Lung (tissue), 17 donors: ENCODE measurements at places on chromosomes 2 and 18. TPM values are rescaled to one million over a fixed set of nuclear protein-coding genes. Genes with fewer than 3 reads are reported as not detected.

DNA sequence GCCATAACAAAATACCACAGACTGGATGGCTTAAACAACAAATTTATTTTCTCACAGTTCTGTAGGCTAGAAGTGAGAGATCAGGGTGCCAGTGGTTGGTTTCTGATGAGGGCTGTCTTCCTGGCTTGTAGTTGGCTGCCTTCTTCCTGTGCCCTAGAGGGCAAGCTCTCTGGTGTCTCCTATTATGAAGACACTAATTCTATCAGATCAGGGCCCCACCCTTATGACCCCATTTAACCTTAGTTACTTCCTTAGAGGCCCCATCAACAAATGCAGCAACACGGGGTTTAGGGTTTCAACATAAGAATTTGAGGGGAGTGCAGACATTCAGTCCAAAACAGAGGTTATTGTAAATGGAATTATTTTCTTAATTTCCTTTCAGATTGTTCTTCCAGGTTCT is 22.9 kb downstream of the CYP27A1 start:
- no peak overlapping the region for H3K27ac ChIP-seq
- no peaks in the 10 kb centered on the region for H3K27me3 ChIP-seq
- DNase-seq = no peak

GRCh38 chr2:67015681-67016080 is 381.5 kb upstream of the ETAA1 start:
- H3K4me1 ChIP-seq = no peaks in the 10 kb centered on the region
- H3K36me3 ChIP-seq = no peaks in the 10 kb centered on the region
- H3K4me3 ChIP-seq = no peak overlapping the region
- H3K27ac ChIP-seq = no peak overlapping the region
- H3K27me3 ChIP-seq = no peaks in the 10 kb centered on the region
- no peak for DNase-seq

GRCh38 chr2:151053661-151053990 is 208.0 kb downstream of the RBM43 start:
- H3K36me3 ChIP-seq = no peaks in the 10 kb centered on the region
- H3K4me1 ChIP-seq = no peaks in the 10 kb centered on the region
- H3K27me3 ChIP-seq = no peaks in the 10 kb centered on the region
- no peak overlapping the region for H3K27ac ChIP-seq
- no peak for DNase-seq
- no peak overlapping the region for H3K4me3 ChIP-seq

- no peak for DNase-seq
- H3K36me3 ChIP-seq = peaks cover 1% of the 10 kb centered on the region
- no peaks in the 10 kb centered on the region for H3K4me1 ChIP-seq
- H3K27ac ChIP-seq = no peak overlapping the region
- no peak overlapping the region for H3K4me3 ChIP-seq
- no peaks in the 10 kb centered on the region for H3K27me3 ChIP-seq
Measured at GRCh38 chr2:64992990-64993389, 3.8 kb downstream of the SLC1A4 start.

DNA sequence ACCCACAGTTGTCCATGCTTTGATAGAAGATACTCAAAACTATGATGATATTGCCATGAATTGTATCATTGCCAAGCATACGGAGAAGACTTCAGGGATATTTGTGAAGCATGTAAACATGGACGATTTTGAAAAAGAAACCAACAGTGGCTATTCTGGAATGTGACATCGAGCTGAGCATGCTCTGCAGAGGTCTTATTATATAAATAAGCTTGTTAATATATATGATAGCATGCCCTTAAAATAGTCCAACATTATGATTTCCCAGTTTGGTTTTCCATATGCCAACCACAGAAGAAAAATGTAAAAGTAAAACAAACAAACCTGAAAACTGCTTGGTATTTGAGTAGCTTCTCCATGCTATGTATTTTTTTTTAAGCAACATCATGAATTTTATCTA is 159.1 kb downstream of the LNPK start:
- H3K27me3 ChIP-seq = no peaks in the 10 kb centered on the region
- H3K4me1 ChIP-seq = peaks cover 13% of the 10 kb centered on the region
- no peak overlapping the region for H3K27ac ChIP-seq
- H3K4me3 ChIP-seq = no peak overlapping the region

The PARD3B gene
- total RNA-seq = 38.7 TPM

The HES6 gene
- total RNA-seq = 12.5 TPM
